ENCODE measurements at places on chromosomes 1 and 21. TPM values are rescaled to one million over a fixed set of nuclear protein-coding genes. Genes with fewer than 3 reads are reported as not detected.

The TMEM125 gene
- total RNA-seq = not detected

DNA sequence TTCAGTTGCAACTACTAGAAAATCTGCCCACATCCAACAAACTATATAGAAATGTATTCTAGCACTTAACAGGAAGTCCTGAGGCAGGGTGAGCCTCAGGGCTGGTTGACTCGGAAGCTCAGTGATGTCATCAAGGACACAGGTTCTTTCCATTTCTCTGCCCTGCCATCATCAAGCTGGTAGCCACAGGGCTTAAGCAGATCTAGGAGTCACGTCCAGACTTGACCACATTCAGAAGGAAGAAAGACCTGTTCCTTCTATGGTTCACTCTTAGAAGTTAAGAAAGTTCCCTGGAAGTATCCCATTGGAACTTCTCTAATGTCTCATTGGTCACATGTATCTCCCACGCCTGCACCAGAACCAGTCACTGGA lies 438.1 kb downstream of the PRDM2 start:
- no peak overlapping the region for H3K4me3 ChIP-seq
- DNase-seq = no peak
- H3K27ac ChIP-seq = no peak overlapping the region
- no peaks in the 10 kb centered on the region for H3K4me1 ChIP-seq

The KIFAP3 gene
- 25.1 TPM for total RNA-seq

The BRINP2 gene
- total RNA-seq = not detected

DNA sequence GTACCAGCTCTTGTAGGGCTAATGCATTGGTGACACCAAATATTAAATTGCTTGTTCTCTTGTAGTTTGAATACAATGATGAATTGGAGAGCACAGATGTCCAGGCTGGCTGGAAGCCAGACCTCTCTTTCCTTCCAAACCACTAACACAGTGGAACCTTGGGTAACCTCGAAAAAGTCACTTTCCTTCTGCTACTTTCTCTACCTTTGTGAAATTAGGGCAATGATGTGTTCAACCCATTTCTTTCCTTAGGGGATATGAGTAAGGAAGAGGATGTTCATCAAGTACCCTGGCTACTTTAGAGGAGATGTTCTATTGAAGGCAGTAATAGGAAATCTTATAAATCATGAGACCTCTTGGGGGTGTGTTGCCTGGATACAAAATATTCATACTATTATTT lies 55.7 kb downstream of the XCL2 start:
- DNase-seq = no peak
- H3K36me3 ChIP-seq = peaks cover 22% of the 10 kb centered on the region
- no peaks in the 10 kb centered on the region for H3K27me3 ChIP-seq
- H3K4me3 ChIP-seq = no peak overlapping the region

DNA sequence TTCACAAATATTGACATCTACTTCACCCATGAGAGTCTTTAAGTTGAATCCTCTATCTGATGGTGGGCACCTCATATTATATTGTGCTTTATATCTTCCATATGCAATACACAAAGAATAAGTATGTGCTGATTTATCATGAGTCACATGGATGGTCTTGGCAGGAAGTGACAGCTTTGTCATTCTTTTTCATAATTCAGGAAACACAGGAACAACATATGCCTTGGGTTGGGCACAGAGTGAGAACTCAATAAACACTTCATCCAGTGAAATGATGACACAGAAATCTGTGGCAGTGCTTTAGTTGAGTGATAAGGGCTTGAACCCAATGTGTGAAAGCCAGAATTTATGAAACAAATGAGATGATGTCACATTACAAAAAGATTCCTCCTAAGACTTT lies 41.2 kb downstream of the GADD45A start:
- no peak for DNase-seq
- peaks cover 1% of the 10 kb centered on the region for H3K36me3 ChIP-seq
- H3K4me3 ChIP-seq = no peak overlapping the region
- peaks cover 4% of the 10 kb centered on the region for H3K27me3 ChIP-seq
- H3K27ac ChIP-seq = no peak overlapping the region
- peaks cover 13% of the 10 kb centered on the region for H3K4me1 ChIP-seq

The PTPN22 gene
- total RNA-seq = 133 TPM

The CIART gene
- total RNA-seq = 1.7 TPM

Data from activated CD8-positive, alpha-beta memory T cell treated with anti-CD3 and anti-CD28 coated beads, Interleukin-2, amount 10 ng/mL, durations not matched to agents 7 days and 5 days (primary cell).